ENCODE measurements at places on chromosomes 4 and X. TPM values are rescaled to one million over a fixed set of nuclear protein-coding genes. Genes with fewer than 3 reads are reported as not detected.

- DNase-seq = no peak
These were observed at the start of gene UGT2B11 for GRCh38 chr4:69214716-69215115. Gene UGT2B11 (minus strand): TSS chr4:69214748. CDS start chr4:69214722, 26 bp downstream.

DNA sequence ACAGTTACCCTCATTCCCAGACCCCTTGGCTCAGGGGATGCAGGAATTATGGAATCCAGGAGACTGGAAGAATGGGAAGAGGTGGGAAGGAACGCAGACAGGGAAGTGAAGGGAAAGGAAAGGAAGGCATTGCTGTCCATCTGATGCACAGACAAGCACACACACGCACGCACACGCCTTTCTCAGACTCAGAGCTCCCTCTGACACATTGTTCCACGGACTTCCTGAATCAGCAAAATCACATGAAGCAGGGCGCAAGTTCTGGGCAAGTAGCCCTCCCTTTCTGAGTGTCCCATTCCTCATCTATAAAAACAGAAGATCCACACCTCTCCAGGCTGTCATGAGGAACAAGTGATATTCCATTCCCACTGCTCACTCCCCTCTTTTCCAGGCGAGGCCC is 13.2 kb downstream of the IQSEC2 start:
- DNase-seq = no peak

DNA sequence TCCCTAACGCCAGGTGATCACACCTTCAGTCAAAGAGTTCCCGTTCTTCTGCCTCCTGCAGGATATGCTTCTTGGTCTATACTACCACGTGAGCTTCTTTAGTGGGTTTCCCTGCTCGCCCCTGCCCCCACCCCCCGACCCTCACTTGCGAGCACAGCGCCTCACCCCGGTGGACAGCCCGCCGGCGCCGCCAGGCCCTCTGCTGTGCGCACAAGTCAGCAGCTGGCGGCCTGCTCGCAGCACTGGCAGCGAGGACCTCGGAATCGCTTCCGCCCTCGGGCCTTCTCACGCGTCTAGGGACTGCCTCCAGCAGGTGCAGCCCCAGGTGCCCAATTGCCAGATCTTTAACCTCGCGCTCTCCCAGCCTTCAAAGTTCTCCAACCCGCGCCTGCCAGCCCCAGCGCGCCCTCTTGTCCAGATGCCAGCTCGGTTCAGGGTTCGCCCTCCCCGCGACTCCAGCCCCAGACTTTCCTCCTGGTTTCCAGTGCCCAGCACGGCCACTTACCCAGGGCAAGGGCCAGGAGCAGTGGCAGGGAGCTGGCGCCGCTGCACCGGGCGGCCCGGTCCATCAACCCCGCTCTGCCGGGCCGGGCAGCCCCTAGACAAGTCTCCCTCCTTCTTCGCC is 454 bp downstream of the BTC start:
- peak; percentile 29 for DNase-seq

- no peak for DNase-seq
These were observed 85.5 kb downstream of the NFKB1 start for GRCh38 chr4:102586644-102587021.

- no peak for DNase-seq
These were observed 28.9 kb upstream of the PRPS1 start for GRCh38 chrX:107599450-107599861.

DNA sequence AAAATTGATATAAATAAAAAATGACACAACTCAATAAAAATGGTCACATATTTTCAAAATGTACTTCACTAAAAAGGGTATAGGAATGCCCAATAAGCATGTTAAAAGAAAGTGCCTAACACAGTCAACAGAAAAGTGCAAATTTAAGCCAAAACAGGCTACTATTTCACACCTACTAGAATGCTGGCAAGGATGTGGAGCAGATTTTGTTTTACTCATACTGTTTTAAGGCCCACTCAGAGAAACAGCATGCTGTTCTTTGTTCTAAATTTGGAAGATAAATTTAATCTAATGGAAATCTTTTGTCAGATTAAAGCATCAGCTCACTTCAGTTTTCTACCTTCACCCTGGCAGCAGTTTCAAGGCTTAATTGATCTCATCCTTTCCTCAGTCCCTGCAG is 576.8 kb upstream of the HS3ST1 start:
- DNase-seq = no peak

- DNase-seq = no peak
These were observed 48.0 kb downstream of the UBE2K start for GRCh38 chr4:39745920-39746319.

- no peak for DNase-seq
These were observed 586.6 kb downstream of the TLL1 start for GRCh38 chr4:166459621-166460020.

GRCh38 chr4:112956484-112956896 is 93.0 kb upstream of the ANK2 start:
- no peak for DNase-seq

DNA sequence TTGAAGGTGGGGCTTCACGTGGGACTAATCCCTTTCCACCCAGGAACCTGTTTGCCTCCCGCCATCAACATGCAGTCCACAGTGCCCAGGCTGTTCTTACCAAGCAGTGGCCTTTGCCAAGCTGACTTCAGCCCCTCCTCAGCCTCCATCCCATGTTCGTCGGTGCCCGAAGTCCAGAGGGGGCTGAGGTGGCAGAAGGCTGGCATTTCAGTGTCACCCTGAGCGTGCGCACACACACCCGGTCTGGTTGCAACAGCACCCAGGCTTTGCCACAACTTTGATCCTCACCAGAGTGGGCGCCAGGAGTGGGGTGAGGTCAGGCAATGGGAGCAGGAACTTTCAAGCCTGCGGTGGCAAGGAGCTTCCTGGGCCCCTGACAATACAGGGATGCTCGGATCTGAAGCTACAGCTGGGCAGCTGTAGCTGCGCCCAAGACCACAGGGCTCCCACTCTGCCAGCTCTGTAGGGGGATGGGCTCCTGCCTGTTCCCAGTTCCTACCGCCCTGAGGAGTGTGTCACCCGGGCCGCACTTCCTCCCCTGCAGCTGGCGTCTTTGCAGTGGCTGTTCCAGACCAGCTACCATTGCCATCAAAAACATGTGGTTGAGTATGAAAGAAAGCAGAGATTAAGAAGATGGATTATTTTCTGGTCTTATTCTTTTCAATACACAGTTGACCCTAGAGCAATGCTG is 428.0 kb downstream of the EPHA5 start:
- no peak for DNase-seq

DNA sequence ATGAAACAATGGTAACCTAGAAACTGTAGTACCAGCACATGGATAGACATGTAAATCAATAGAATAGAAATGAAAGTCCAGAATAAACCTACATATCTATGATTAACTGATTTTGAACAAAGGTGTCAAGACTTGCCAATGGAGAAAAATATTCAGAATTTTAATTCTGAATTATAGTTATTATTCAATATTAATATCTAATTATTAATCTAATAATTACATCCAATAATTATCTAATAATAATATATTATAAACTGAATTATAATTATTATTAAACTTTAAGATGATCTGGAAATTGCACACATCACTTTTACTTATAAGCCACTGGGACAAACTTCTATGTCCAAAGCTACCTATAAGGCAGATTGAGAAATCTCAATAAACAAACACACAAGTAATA is 1365.2 kb upstream of the ADGRL3 start:
- DNase-seq = no peak

GRCh38 chr4:173519111-173520101 is 10.6 kb downstream of the HAND2 start:
- DNase-seq = peak; percentile 73

DNA sequence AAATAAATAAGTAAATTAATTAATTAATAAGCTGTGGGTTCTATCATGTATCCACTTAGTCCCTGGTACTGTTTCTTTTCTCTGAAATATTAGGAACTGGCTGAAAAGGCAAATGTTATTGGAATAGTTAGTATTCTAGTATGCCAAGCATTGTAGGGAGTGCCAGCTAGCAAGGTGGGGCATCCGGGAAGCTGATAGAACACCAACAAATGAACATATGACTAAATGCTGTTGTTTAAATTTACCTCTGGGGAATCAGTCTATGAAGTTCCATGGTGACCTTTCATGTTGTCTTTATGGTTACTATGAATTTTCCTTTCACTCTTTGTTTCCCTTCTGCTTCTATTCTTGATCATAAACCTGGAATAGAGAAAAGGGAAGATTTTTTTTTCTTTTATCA is 32.7 kb downstream of the NUDT6 start:
- DNase-seq = no peak

GRCh38 chrX:135556055-135556454 is 35.6 kb downstream of the INTS6L start:
- no peak for DNase-seq

- DNase-seq = no peak
These were observed 210.9 kb downstream of the FRMPD4 start for GRCh38 chrX:12349201-12349600.

- DNase-seq = no peak
These were observed 20.7 kb downstream of the UBE2K start for GRCh38 chr4:39718366-39719323.

- no peak for DNase-seq
These were observed 15.7 kb downstream of the ZNF518B start for GRCh38 chr4:10441512-10441911.

GRCh38 chr4:139665079-139665689 is 435 bp upstream of the MGST2 start:
- no peak for DNase-seq

DNA sequence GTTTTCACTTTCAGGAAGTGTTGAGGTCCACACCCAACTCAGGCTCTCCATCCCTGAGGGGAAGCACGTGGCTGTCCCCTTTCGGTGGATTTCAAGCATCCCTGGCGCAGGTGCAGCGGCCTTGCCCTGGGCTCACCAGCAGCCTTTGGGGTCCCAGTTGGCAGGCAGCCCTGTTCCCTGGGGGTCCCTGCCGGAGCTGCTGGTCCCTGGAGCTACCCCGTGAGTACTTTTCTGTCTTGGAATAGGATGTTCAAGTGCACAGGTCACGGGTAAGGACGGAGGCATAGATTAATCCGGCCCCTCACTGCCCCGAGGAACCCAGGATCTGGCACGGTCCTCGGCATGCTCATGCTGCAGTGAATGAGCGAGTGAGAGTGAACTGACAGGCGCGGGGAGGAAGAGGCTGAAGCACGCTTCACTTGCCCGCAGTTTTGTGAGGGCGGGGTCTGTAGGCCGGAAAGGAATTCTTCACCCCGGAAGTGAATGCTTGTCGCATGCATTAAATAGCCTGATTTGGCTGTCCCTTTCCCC is 117.2 kb upstream of the FAT1 start:
- DNase-seq = no peak

- no peak for DNase-seq
These were observed 275.0 kb upstream of the CLNK start for GRCh38 chr4:10959586-10959985.

GRCh38 chr4:1628892-1629698 is 55.0 kb downstream of the FAM53A start:
- peak; percentile 46 for DNase-seq

DNA sequence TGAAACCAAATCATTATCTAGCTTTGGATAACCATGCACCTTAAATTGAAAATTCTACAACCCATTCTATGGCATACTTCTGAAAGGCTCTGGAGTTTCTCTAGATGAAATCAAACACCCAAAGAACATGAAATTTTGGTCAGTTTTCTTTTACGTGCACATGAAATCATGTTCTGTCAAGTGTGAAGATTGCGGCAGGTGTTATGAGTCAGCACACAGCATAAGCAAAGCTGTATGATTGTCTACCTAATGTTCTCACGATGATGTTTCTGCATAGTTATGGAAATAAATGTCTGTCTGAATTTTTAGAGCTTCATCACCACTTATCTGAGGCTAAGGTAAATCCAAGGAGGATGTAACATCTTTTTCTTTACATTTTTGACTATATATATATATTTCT is 495.3 kb downstream of the IL1RAPL1 start:
- DNase-seq = no peak

DNA sequence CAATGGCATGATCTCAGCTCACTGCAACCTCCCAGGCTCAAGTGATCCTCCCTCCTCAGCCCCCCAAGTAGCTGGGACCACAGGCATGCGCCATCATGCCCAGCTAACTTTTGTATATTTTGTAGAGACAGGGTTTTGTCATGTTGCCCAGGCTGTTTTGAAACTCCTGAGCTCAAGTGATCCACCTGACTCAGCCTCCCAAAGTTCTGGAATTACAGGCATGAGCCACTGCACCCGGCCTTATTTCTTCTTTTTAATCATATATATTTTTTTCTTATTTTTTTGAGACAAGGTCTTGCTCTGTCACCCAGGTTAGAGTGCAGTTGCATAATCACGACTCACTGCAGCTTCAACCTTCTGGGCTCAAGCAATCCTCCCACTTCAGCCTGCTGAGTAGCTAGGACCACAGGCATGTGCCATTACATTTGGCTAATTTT is 184.0 kb downstream of the TSPAN5 start:
- DNase-seq = no peak

DNA sequence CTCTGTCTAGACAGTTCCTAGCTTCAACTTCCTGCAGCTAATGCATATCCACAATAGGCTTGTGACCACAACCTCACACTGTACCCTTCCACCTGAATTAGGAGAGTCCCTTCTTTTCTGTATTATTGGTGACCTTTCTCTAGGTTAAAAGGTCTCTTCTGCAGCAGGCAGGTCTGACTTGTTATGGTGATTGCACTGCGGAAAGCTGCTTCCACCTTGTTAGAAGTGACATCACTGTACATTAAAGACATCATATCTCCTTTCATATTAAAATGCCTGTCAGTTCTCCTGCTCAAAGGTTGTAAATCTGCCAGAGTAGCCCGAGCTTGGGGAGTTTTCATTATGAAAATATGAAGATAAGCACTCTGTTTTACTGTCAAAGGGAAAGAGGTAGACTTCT is 21.5 kb upstream of the LSM6 start:
- no peak for DNase-seq

DNA sequence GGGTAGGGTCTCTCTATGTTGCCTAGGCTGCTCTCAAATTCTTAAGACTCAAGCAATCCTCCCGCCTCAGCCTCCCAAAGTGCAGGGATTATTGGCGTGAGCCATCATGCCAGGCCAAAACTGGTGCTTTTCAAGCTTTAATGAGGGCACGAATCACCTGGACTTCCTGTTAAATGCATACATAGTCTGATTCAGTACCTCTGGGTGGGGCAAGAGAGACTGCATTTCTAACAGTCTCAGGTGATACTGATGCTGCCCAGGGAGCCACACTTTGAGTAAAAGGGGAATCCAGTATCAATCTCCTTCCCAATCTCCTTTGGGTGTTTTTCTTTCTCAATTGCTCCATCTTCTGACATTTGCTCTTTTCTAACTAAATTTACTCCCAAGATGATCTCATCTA is 96.5 kb downstream of the SH3RF1 start:
- DNase-seq = no peak

Gene OCRL
- total RNA-seq = 8.8 TPM

Gene MAGEE2
- not detected for total RNA-seq

Gene PITX2
- not detected for total RNA-seq

Gene SORBS2
- total RNA-seq = 1,369 TPM

Gene PAK3
- 0.33 TPM for total RNA-seq

Gene DTHD1
- total RNA-seq = not detected

Gene POF1B
- 5.7 TPM for total RNA-seq

Gene IL3RA
- 6.3 TPM for total RNA-seq

Gene LRP2BP
- total RNA-seq = 1.3 TPM

Gene TACR3
- total RNA-seq = not detected

Gene VSIG4
- total RNA-seq = 162 TPM

Gene ESX1
- total RNA-seq = not detected

Gene CLDN2
- total RNA-seq = not detected

Gene NPY1R
- 1.4 TPM for total RNA-seq

Gene TENM3
- 1.1 TPM for total RNA-seq

Gene CFAP299
- total RNA-seq = not detected

Gene RENBP
- total RNA-seq = 5.1 TPM

Gene ASB12
- 2.3 TPM for total RNA-seq

Gene ATP7A
- 8.3 TPM for total RNA-seq

Gene PPEF1
- total RNA-seq = not detected

Gene ADH7
- not detected for total RNA-seq

Data from heart left ventricle (tissue), 16 donors.